ENCODE measurements at places on chromosomes 5 and 9. TPM values are rescaled to one million over a fixed set of nuclear protein-coding genes. Genes with fewer than 3 reads are reported as not detected.

DNA sequence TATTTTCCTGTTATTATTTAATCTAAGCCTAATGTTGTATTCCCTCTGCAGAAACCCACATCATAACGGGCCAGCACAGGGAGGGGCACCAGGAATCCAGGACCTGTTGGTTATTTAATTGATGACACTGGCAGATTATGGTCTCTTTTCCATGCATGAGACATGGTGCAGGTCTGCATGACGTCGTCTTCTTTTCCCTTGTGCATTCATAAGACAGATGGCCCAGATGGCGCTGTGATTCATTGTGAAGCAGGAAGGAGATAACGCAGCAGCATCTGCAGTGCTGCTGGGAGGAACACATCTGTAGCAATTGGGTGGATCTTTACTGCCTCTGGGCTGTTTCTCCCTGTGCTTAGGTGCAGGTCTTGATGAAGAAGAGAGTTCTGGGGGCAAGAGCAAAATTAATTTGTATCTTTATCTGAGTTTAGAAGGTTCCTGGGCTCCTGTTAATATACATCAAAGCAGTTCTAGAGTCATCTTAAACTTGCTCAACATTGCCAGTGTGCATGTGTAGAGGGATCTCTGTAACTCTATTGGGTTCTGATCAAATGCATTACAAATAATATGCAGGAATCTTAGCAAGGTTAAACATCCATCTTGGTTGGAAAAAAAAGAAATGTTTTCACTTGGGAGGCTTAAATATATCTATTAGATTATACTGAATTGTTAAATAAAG is 176.1 kb downstream of the PCSK1 start:
- H3K4me1 ChIP-seq: no peaks in the 10 kb centered on the region
- peak; percentile 31 for DNase-seq

- H3K27me3 ChIP-seq: no peaks in the 10 kb centered on the region
- H3K4me1 ChIP-seq: peaks cover 23% of the 10 kb centered on the region
- H3K36me3 ChIP-seq: no peaks in the 10 kb centered on the region
These were observed 1.3 kb upstream of the SH3PXD2B start for GRCh38 chr5:172455511-172456061.

GRCh38 chr5:157247267-157247666 is 18.7 kb upstream of the CYFIP2 start:
- no peaks in the 10 kb centered on the region for H3K27me3 ChIP-seq
- no peaks in the 10 kb centered on the region for H3K36me3 ChIP-seq
- DNase-seq: no peak
- H3K27ac ChIP-seq: no peak overlapping the region

Gene LCN9
- not detected for total RNA-seq

All from transverse colon (tissue), 4 donors.